ENCODE measurements at places on chromosomes 5 and 9.

- DNase-seq = no peak
These were observed 90.1 kb upstream of the PCAT7 start for GRCh38 chr9:94464790-94465189.

GRCh38 chr5:140546851-140547507 lies 483 bp upstream of the EIF4EBP3 start:
- DNase-seq = no peak

DNA sequence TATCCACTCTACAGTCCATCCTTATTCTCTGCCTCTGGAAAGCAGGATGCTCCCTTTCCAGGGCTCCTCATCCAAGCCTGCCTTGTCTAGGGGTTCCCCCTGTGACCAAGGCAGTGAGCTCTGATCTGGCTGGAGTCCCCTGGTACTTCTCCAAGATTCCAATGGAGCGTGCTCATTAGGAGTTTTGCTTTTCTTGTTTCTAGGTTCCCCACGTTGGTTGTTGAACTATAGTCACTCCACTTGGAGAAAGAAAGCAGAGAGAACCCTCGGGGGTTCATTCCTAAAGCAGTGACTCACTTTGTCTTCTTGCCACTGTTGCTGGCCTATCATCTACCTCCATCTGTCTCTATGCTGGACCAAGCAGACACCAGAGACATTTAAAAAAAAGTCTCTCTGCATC lies 192.6 kb downstream of the TLE4 start:
- no peak for DNase-seq

- no peak for DNase-seq
These were observed 17.7 kb upstream of the FTMT start for GRCh38 chr5:121834021-121834420.

DNA sequence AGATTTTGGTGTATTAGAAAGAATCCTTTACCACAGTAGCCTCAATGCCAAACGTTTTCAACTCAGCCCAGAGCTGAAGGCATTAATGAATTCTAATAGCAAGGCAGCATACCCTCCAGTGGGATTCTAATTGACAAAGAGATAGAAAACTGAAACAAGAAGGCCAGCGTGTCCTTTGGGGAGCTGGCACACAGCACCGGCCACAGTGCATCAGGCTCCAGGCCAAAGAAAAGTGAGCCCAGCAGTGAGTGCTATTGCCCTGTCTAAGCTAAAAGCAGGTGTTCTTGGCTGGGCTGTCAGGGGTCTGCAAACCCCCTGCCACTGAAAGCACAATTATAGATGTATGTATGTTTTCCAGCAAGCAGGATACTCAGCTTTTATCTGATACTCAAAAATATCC lies 40.4 kb downstream of the PPIC start:
- DNase-seq = no peak

DNA sequence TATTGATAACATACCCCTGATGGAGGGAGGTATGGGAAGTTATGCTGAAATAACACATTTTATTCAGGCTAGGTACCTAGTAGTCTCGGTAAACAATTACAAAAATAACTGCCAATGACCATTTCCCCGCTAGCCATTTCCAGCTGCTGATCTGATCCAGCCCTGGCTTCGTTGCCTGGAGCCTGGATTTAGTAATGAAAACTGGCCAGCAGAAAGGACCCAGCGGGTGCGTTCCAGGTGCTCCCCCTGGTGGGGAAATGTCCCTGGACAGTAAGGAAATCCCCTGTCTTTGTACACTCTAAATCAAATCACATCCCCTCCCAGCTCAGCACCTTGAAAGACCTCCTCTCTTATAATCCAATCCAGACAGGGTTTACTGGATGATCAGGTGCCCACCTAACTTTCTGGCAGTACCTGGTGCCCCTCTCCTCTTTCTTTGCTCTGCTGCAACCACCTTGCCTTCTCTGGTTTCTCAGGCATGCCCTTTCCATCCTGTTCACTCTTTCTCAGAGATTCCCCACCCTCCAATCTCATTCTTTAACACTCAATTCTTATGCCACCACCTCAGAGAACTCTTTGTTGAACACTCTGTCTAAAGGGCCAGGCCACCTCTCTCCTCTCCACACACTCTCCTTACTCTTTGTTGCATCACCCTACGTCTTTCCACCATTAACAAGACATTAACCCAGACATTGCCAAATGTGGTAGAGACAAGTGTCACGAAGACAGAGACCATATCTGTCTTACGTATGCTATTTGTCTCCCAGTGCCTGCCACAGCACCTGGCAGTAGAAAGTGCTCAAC lies 50.1 kb upstream of the SMAD5 start:
- DNase-seq = peak; percentile 26

DNA sequence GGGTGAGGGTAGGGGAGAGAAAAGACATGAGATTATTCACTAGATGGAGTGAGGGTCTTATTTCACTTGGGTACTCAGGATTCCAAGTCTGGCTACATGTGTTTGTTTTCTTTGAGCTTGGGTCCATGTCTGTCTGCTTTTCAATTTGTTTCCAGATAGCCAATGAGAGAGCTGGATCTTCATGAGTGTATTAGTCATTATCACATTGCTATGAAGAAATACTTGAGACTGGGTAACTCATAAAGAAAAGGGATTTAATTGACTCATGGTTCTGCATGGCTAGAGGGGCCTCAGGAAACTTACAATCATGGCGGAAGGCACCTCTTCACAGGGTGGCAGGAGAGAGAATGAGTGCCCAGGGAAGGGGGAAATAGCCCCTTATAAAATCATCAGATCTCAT lies 196.8 kb upstream of the TRIM32 start:
- DNase-seq = no peak

DNA sequence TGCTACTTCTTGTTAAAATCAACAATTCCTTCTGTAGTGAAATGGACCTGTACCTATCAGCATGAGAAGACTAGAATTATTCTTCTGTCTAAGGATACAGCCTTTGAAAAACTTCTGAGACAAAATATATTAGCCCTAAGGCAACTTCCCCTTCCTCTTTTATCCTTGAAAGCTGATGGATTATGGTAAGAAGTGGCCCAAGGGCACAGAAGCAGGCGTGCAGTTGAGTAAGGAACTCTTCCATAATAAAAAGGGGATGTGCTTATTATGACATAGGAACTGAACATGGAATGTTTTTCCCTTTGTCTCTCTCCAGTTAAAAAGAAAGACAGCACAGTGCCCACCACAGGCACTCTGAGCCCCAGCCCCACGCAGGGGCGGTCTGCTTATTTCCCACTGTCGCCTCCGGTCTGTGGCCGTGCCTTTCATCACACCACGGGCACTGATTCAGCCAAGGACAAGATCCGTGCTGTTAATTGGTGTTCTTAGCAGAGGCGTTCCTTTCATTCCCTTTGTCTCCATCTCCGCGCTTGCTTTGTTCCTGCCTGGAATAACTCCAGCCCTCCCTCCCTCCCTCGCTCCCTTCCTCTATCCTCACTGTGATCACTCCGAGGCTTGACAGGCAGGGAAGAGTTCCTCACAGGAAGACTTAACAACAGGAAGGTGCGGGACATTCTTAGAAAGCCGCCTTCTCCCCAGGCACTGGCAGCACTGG lies 135.9 kb upstream of the OTULINL start:
- DNase-seq = no peak

DNA sequence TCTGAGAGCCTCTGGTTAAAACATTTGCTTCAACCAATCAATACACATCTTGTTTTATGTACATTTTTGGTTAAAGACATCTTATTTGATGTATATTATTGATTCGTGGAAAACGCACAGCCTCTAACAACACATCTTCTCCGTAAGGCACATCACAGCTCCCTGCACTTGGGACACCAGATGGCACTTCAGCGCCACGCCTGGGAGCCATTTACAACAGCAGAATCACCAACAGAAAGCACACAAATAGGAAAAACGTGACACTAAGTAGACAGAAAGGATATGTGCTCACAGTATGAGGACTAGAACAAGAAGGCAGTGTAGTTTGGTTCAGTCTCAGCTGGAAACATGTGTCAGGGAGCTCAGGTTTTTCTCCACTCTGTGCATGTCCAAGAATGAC lies 199.7 kb downstream of the ROR2 start:
- DNase-seq = no peak

DNA sequence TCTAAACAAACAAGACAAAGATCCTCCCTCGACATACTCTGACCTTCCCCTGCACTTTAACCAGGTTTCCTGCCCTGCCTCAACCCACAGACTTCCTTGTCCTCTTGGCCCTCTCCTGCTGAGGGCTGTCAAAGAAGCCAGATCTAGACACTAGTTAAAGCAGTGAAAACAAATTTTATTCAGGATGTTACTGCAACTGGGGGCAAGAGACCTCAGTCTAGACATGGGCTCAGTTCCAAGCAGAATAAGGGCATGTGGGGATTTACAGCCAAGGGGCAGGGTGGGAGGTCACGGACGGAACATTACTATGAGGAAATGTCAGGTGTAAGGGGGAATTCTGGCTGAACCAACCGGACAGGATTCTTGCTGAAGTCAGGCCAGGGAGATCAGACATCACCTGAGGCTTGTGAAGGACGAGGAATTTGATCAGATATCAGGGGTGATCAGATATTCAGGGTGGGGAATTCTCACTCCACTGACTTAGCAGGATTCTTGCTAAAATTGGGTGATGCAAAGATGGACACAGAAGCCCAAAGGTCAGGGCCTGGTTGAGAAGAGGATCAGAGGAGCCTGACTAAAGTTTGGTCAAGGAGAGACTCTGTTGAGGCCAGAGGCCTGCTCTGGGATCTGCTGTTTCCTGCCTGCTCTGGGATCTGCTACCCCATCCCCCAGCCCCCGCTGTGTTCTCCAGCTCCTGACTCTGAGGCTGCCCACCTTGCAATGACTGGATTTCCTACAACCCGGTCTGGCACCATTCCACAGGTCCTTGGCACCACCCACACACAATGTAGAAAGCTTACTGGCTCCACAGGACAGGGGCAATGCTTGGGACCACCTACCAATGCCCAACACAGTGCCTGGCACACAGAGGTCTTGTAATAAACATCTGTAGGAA lies 21.5 kb downstream of the GABBR2 start:
- DNase-seq = no peak

Data from stimulated activated CD8-positive, alpha-beta memory T cell treated with anti-CD3 and anti-CD28 coated beads, Interleukin-15, amount 100 ng/mL, for 24 hours (primary cell).